CD4-positive, alpha-beta T cell treated with Interleukin-15 for 1 hour (primary cell): ENCODE measurements at places on chromosomes 1 and 21.

- DNase-seq: no peak
These were observed 1.9 kb downstream of the SORT1 start for GRCh38 chr1:109395602-109396512.

- no peak for DNase-seq
These were observed 107.5 kb downstream of the CSMD2 start for GRCh38 chr1:34057347-34058130.

- no peak for DNase-seq
These were observed 30.4 kb downstream of the RAP1GAP start for GRCh38 chr1:21638531-21639341.

DNA sequence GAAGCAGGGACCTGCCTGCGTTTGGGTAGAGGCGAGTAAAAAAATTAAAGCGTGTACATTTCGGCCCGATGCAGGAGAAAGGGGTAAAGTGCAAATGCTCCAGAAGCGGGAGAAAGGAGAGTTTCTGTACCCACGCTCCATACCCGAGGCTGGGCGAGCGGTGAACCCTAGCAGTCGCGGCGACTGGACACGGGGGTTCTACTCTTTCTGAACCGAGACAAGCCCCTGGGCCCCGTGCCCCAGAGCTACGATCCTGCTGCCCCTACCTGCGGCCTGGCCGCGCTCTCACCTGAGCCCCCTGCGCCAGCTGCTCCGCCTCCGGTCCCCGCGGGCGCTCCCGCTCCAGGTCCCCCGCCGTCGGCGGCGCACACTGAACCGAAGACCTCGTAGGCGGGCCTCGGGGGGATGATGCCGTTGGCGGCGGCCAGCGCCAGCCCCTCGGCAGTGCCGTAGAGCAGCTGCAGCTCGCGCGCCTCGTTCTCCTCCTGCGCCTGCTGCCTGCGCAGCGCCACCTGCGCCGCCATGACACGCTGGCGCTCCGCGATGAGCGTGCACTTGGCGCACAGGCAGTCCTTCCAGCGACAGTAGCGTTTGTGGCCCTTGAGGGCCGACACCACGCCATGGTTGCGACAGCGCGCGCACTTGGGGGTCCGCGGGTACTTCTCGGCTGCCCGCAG is 2.4 kb downstream of the DMRTA2 start:
- DNase-seq: no peak
